Activated naive CD8-positive, alpha-beta T cell treated with anti-CD3 and anti-CD28 coated beads, Interleukin-2, amount 10 ng/mL, durations not matched to agents 7 days and 5 days (primary cell): ENCODE measurements at places on chromosomes 4 and X. TPM values are rescaled to one million over a fixed set of nuclear protein-coding genes. Genes with fewer than 3 reads are reported as not detected.

Gene DNAAF6
- not detected for total RNA-seq

- peaks cover 2% of the 10 kb centered on the region for H3K27me3 ChIP-seq
- no peak overlapping the region for H3K27ac ChIP-seq
- H3K4me3 ChIP-seq: no peak overlapping the region
- H3K4me1 ChIP-seq: no peaks in the 10 kb centered on the region
- DNase-seq: no peak
These were observed 147.2 kb downstream of the SPATA18 start for GRCh38 chr4:52198294-52198693.

Gene BEND2
- total RNA-seq: not detected

Gene PCDH10
- total RNA-seq: not detected
